Esophagus squamous epithelium (tissue), 5 donors: ENCODE measurements at places on chromosomes 13 and 19.

GRCh38 chr13:46962281-46962941 lies 65.6 kb upstream of the HTR2A start:
- no peak for DNase-seq

- DNase-seq: no peak
These were observed 373.6 kb downstream of the FGF14 start for GRCh38 chr13:102028206-102028605.

DNA sequence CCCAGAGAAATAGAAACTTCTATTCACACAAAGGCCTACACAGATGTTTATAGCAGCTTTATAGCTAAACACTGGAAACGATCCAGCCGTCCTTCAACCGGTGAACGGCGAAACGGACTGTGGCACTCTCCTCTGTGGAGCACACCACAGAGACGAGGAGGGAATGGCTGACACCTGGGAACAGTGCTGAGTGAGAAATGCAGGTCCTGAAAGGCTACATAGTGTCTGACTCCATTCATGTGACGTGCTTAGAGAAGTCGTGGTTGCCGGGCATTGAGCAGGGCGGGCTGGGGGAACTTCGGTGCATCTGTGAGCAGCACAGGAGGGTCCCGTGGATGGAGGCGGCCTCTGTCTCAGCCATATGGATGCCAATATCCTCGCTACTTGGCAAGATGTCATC lies 3.1 kb upstream of the GRK1 start:
- no peak for DNase-seq

GRCh38 chr13:78183732-78184131 lies 265.1 kb upstream of the EDNRB start:
- no peak for DNase-seq

- no peak for DNase-seq
These were observed 14.0 kb upstream of the KPTN start for GRCh38 chr19:47497821-47498520.

- DNase-seq: no peak
These were observed 125.0 kb downstream of the IER2 start for GRCh38 chr19:13275016-13275722.

GRCh38 chr13:78657699-78658629 lies 991 bp downstream of the OBI1 start:
- no peak for DNase-seq

DNA sequence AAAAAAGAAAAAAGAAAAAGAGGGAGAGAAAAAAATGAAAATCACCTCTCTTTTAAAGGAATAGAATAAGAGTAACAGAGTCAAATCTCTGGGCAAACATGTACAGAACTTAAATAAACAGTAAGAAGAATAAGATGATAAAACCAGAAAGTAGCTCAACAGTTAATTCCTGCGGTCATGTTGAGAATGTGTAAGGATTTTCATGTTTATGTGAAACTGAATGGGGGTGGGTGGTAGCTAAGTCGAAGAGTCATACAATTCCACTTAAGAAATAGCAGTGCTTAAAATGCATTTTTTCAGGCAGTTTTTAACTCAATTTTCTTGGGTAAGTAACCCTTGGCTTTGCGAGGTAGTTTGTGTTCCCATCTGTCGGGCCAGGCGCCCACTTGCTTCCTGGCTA lies 60.9 kb downstream of the PEX11G start:
- DNase-seq: no peak

DNA sequence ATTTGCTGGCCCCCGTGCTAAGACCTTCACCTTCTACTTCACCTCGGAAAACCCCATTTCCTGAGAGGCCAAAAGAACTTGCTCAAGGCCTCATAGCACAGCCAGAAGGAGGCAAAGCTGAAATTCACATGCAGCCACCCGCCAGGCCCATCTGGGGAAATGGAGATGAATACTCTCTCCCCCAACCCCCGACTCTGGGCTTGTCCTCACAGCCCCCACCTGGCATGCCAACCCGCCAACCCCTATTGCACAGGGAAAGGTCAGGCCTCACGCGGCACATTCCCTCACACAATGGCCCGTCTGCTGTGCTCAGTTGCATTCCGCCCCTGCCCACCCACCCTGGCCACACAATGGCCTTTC lies 3.2 kb downstream of the PRX start:
- no peak for DNase-seq

GRCh38 chr13:46369506-46370277 lies 17.4 kb downstream of the RUBCNL start:
- no peak for DNase-seq

- DNase-seq: no peak
These were observed 6.4 kb upstream of the BST2 start for GRCh38 chr19:17411801-17412200.

GRCh38 chr19:14090509-14091080 lies at the start of gene SAMD1:
Gene SAMD1 (minus strand): TSS chr19:14090751.
- DNase-seq: peak; percentile 68

- no peak for DNase-seq
These were observed 8.0 kb downstream of the MYO1F start for GRCh38 chr19:8569066-8569771.

GRCh38 chr13:78334059-78334458 lies 269.3 kb downstream of the POU4F1 start:
- DNase-seq: no peak

DNA sequence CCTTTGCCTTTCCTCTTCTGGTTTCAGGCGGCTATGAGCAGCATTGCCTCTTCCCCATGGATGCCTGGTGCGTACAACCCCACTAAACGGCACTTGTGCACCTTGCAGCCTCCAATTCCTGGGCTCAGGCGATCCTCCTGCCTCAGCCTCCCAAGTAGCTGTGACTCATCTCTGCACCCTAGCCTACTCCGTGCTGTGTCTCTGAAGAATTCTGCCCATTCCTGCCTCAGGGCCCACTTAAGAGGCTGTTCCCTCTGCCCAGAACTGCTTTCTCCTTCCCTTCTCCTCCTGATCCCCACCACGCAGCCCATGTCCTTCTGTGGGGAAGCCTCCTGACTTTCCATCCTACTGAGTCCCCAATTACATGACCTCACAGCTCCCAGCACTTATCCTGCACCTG lies 142.2 kb upstream of the ZNF507 start:
- DNase-seq: no peak

DNA sequence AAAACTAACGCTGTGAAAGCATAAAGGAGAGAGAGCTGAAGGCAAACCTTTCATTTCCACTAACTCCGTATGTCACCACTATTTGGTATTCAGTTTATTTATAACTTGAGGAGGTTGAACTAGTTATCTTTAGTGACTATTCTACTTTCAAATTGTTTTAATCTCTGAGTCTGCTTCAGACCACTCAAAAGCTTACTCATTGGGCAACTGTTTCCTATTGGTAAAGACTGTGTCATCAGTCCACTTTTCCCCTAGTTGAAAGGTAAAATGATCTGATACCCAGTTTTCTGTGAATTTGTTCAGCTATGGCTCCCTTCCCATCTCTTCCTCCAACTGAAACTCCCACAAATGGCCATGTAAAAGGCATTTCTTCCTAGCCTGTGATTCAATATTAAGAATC lies 39.1 kb downstream of the TEX26 start:
- DNase-seq: no peak

GRCh38 chr19:45972947-45973540 lies 621 bp downstream of the NOVA2 start:
- no peak for DNase-seq

GRCh38 chr19:16637535-16637934 lies 9.5 kb upstream of the MED26 start:
- no peak for DNase-seq

GRCh38 chr19:52665529-52665928 lies 27.4 kb upstream of the ZNF83 start:
- DNase-seq: no peak

DNA sequence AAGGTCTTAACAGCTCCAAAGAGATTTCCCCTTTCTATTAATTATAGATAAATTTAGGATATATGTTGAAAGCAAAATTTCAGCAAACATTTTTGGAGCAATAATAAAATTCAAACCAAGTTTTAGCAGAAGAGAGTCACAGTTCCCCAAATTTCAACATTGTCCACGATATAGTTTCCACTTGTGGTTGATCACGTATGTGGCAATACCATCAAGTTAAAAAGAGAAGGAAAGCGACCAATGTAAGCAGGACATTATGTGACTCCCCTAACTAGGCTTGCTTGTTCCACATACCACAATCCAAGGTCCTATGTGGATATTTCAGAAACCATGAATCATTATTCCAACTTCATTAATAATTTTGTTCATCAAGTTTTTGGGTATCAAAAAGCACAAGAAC lies 52.8 kb downstream of the ELF1 start:
- no peak for DNase-seq

- no peak for DNase-seq
These were observed 47.8 kb upstream of the C1QTNF9 start for GRCh38 chr13:24261566-24261965.

GRCh38 chr13:99312493-99312883 lies 5.3 kb upstream of the GPR183 start:
- peak; percentile 23 for DNase-seq

- DNase-seq: no peak
These were observed 962 bp upstream of the JAK3 start for GRCh38 chr19:17848595-17849292.

GRCh38 chr13:52887165-52887564 lies 38.7 kb upstream of the PCDH8 start:
- DNase-seq: no peak

- no peak for DNase-seq
These were observed 27.4 kb downstream of the EFNA2 start for GRCh38 chr19:1312767-1313694.

GRCh38 chr19:49264258-49264657 lies 60.7 kb downstream of the SLC6A16 start:
- DNase-seq: no peak

GRCh38 chr13:109199280-109199679 lies 569.9 kb downstream of the MYO16 start:
- DNase-seq: no peak

GRCh38 chr19:3234800-3235199 lies 10.3 kb downstream of the CELF5 start:
- DNase-seq: no peak

GRCh38 chr19:4374498-4375163 lies 25.7 kb downstream of the SH3GL1 start:
- DNase-seq: no peak

- no peak for DNase-seq
These were observed 1052.8 kb upstream of the SPRY2 start for GRCh38 chr13:81393721-81394120.

DNA sequence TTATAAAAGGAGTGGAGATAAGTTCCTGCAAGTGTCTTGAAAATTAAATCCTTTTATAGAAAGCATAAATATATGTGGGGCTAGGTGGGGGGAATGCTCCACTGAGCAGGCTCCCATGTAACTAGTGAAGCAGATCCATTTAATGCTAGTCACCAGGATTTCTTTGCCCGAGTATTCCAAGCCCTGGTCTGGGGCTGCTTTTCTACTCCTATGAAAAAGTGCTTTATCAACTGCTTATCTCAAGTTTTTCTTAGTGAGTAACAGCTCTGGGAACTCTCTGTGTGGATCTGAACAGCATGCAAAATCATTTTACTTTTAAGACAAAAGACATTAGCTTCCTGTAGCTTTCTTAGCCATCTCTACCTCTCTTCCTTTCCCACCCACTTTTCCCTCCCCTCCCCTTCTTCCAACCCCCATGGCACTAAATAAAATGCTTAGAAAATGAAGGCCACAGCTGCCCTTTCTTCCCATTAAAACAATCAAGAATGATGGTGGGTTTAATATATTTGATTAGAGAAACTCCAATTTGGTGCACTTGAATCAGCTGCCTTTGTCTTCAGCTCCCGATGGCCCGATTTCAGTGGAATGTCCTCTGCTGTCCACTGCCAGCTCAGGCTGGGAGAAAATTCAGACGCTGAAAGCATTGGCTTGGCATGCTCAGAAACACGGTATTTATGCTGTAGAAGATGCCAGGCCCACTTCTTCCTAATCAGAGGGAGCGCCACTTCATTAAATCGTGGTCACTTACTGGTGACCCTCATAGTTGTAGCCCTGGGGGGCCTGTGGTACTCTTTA lies 475.1 kb downstream of the FOXO1 start:
- no peak for DNase-seq

DNA sequence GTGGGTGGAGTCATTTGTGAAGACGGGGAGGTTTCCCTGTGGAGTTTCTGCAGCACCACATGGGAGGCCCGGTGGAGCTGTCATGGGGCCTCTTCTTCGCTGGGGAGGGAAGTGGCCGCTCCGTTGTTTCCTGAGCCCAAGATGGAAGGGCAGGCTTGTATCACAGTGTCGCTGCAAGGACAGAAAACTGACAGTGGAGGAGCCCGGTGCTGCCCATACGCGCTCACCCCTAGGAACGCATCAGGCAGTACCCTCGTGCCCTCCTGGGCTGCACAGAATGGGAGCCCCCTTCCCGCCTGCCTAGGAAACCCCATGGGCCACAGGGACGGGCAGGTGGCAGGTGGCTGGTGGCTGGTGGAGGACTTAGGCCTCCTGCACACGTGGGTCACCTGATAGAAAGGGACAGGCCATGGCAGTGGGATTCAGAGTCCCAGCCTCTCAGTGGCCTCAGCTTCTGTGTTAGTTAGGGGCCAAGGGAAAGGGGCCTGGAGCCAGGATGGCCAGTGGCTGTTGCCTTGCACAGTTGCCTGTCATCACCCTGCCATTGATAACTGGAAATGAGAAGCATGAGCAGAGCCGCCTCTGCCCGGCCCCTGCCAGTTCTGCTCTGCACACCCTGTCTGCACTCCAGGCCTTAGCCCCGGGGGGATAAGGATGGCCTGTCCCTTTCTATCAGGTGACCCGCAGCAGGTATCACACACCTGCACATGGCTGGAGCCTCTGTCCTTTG lies 7.6 kb downstream of the COL4A2 start:
- DNase-seq: no peak

- DNase-seq: no peak
These were observed 55.0 kb downstream of the LATS2 start for GRCh38 chr13:21006141-21007005.

GRCh38 chr13:36000028-36000427 lies 131.2 kb downstream of the DCLK1 start:
- no peak for DNase-seq

DNA sequence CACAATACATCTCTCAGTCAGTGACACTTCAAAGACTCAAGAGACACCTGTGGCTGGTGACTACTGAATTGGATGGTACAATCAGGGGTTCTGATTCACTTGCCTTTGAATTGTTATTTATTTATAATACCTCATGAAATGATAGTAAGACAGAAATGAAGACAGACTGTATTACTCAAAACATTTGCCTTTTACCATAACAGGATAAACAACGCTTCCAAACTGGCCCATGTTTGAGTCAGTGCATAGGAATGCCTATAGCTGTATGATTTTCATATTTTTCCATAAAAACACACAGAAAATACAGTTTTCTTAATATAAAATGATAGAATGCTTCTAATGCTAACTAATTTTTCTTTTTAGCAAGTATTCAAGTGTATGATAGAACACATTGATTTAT lies 59.5 kb upstream of the FGF14 start:
- DNase-seq: no peak
